Activated T-helper 2 cell treated with anti-CD3 and anti-CD28 coated beads, Interferon-gamma antibody, Interleukin-2, Interleukin-4, amounts not matched to agents 10 μg/mL and 5 μg/mL and 100 μg/mL, durations not matched to agents 14 hours and 24 hours and 36 hours (primary cell): ENCODE measurements at places on chromosomes 3 and 15. TPM values are rescaled to one million over a fixed set of nuclear protein-coding genes. Genes with fewer than 3 reads are reported as not detected.

The STAC gene
- not detected in 2 replicates for total RNA-seq

The LMCD1 gene
- total RNA-seq = 4.4 and 5.0 TPM in 2 replicates

The FBXO40 gene
- total RNA-seq = not detected in 2 replicates

The GREM1 gene
- total RNA-seq = 0.23 TPM in 1 of 2 replicates, not detected in the other

The DLL4 gene
- total RNA-seq = 0.14 and 0.37 TPM in 2 replicates

The PROS1 gene
- 1.7 and 2.3 TPM in 2 replicates for total RNA-seq

The COPB2 gene
- total RNA-seq = 119 and 120 TPM in 2 replicates

The CKMT1A gene
- total RNA-seq = 0.11 and 0.48 TPM in 2 replicates

GRCh38 chr3:3301476-3301875, 122.0 kb upstream of the CRBN start:
- H3K36me3 ChIP-seq = no peaks in the 10 kb centered on the region
- no peak overlapping the region for H3K4me3 ChIP-seq
- peaks cover 7% of the 10 kb centered on the region for H3K4me1 ChIP-seq
- DNase-seq = no peak

- peaks cover 3% of the 10 kb centered on the region for H3K27me3 ChIP-seq
- DNase-seq = no peak
- H3K4me1 ChIP-seq = no peaks in the 10 kb centered on the region
- no peaks in the 10 kb centered on the region for H3K36me3 ChIP-seq
- no peak overlapping the region for H3K27ac ChIP-seq
Observed at GRCh38 chr3:12744326-12744725, 14.7 kb downstream of the TMEM40 start.

GRCh38 chr3:38655708-38656300, 6.3 kb upstream of the SCN5A start:
- H3K4me3 ChIP-seq = no peak overlapping the region
- no peak for DNase-seq
- peaks cover 43% of the 10 kb centered on the region for H3K27me3 ChIP-seq
- no peaks in the 10 kb centered on the region for H3K36me3 ChIP-seq
- H3K27ac ChIP-seq = no peak overlapping the region
- peaks cover 6% of the 10 kb centered on the region for H3K4me1 ChIP-seq

- peaks cover 47% of the 10 kb centered on the region for H3K4me1 ChIP-seq
- H3K4me3 ChIP-seq = peak overlapping the region; percentile 70
- no peaks in the 10 kb centered on the region for H3K36me3 ChIP-seq
- H3K27me3 ChIP-seq = no peaks in the 10 kb centered on the region
- peak overlapping the region; percentile 96 for H3K27ac ChIP-seq
- peak; percentile 47 for DNase-seq
Observed at GRCh38 chr15:65832549-65833364, 36.5 kb upstream of the RAB11A start.

- no peaks in the 10 kb centered on the region for H3K4me1 ChIP-seq
- no peak for DNase-seq
- H3K4me3 ChIP-seq = no peak overlapping the region
- H3K36me3 ChIP-seq = no peaks in the 10 kb centered on the region
- H3K27me3 ChIP-seq = no peaks in the 10 kb centered on the region
- H3K27ac ChIP-seq = no peak overlapping the region
Observed at GRCh38 chr3:132925256-132925930, 112.8 kb upstream of the TMEM108 start.

GRCh38 chr3:180040966-180041365, 4.2 kb upstream of the PEX5L start:
- H3K27ac ChIP-seq = no peak overlapping the region
- no peak overlapping the region for H3K4me3 ChIP-seq
- H3K36me3 ChIP-seq = no peaks in the 10 kb centered on the region
- DNase-seq = no peak
- peaks cover 32% of the 10 kb centered on the region for H3K27me3 ChIP-seq

DNA sequence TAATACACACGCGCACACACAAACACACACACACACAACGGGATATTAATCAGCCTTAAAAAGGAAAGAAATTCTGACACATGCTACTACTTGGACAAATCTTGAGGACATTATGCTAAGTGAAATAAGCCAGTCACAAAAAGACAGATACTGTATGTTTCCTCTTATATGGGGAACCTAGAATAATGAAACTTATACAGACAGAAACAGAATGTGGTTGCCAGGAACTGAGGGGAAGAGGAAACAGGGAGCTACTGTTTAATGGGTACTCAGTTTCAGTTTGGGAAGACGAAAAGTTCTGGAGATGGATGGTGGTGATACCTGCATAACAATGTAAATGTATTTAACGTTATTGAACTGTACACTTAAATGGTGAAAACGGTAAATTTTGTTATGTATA, 20.2 kb downstream of the ICE2 start:
- no peak overlapping the region for H3K27ac ChIP-seq
- H3K4me1 ChIP-seq = peaks cover 5% of the 10 kb centered on the region
- peaks cover 32% of the 10 kb centered on the region for H3K36me3 ChIP-seq
- no peak for DNase-seq

DNA sequence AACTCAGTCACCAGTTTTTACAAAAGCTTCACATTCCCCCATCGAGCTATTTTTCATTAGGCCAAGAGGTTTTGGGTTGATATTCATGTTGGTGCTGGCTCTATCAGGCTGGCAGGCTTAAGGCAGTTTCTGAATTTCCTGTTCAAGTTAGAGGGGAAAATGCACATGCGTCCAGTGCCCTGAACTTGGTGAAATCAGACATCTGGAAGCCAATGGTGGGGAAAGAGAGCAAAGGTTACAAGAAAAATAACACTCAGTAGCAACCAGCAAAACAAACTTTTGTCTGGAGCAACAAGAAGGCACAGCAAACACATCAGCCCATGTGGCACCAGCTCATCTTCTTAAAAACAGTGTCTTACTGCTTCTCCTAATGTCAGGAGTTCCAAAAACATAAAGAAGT, 155.6 kb upstream of the TSC22D2 start:
- no peak overlapping the region for H3K4me3 ChIP-seq
- DNase-seq = no peak
- H3K27me3 ChIP-seq = peaks cover 12% of the 10 kb centered on the region
- H3K36me3 ChIP-seq = no peaks in the 10 kb centered on the region
- no peaks in the 10 kb centered on the region for H3K4me1 ChIP-seq

GRCh38 chr3:78712270-78712669, 1055.5 kb downstream of the ROBO1 start:
- no peak overlapping the region for H3K27ac ChIP-seq
- DNase-seq = no peak
- H3K27me3 ChIP-seq = no peaks in the 10 kb centered on the region
- no peaks in the 10 kb centered on the region for H3K4me1 ChIP-seq

- H3K4me3 ChIP-seq = no peak overlapping the region
- no peaks in the 10 kb centered on the region for H3K4me1 ChIP-seq
- no peaks in the 10 kb centered on the region for H3K36me3 ChIP-seq
- peaks cover 5% of the 10 kb centered on the region for H3K27me3 ChIP-seq
- H3K27ac ChIP-seq = no peak overlapping the region
Observed at GRCh38 chr3:185094697-185095096, 58.2 kb downstream of the C3orf70 start.

GRCh38 chr3:139307601-139308555, 35.9 kb upstream of the MRPS22 start:
- H3K4me1 ChIP-seq = peaks cover 25% of the 10 kb centered on the region
- no peak overlapping the region for H3K4me3 ChIP-seq
- no peaks in the 10 kb centered on the region for H3K27me3 ChIP-seq
- no peak for DNase-seq
- H3K27ac ChIP-seq = no peak overlapping the region
- H3K36me3 ChIP-seq = no peaks in the 10 kb centered on the region

DNA sequence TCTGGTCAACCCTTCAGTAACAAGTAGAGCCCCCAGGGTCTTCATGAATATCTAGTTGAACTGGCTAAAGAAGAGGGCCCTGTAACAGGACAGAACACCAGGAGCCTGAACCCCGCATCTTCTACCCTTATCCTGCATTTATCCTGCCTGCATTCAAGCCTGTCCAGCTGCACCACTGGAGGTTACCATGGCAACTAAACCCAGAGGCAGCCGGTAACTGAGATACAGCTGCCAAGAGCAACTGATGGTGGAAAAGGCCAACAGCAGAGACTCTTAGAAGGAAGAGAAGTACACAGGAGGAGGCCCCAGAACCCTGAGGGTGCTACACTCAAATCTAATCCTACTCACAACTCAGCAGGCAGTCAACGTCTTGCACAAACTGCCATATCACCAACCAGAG, 3.7 kb upstream of the PRKAR2A start:
- peaks cover 14% of the 10 kb centered on the region for H3K4me1 ChIP-seq
- H3K27ac ChIP-seq = no peak overlapping the region
- H3K27me3 ChIP-seq = no peaks in the 10 kb centered on the region

DNA sequence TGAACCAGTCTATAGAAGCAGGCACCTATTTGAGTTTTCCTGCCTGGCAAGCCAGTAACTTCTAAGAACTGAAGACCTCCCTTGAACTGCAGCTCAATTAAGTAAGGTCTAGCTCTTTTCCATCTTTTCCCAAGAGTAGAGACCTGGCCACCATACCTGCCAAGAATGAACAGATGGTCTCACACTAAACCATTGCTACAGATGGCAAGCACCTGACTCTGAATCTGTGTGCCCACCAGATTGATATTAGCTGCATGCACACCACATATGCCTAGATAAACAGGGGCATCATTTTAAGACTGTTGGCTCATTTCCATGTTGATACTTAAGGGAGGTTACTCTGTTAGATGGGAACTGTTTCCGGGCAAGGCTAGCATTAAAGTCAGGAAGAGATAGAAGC, 34.8 kb upstream of the GSK3B start:
- H3K27me3 ChIP-seq = no peaks in the 10 kb centered on the region
- no peak for DNase-seq
- no peaks in the 10 kb centered on the region for H3K36me3 ChIP-seq
- H3K4me1 ChIP-seq = no peaks in the 10 kb centered on the region

GRCh38 chr3:45566196-45566595, 28.4 kb upstream of the LIMD1 start:
- H3K4me1 ChIP-seq = peaks cover 44% of the 10 kb centered on the region
- no peak overlapping the region for H3K4me3 ChIP-seq
- no peaks in the 10 kb centered on the region for H3K36me3 ChIP-seq
- DNase-seq = no peak
- H3K27me3 ChIP-seq = no peaks in the 10 kb centered on the region

DNA sequence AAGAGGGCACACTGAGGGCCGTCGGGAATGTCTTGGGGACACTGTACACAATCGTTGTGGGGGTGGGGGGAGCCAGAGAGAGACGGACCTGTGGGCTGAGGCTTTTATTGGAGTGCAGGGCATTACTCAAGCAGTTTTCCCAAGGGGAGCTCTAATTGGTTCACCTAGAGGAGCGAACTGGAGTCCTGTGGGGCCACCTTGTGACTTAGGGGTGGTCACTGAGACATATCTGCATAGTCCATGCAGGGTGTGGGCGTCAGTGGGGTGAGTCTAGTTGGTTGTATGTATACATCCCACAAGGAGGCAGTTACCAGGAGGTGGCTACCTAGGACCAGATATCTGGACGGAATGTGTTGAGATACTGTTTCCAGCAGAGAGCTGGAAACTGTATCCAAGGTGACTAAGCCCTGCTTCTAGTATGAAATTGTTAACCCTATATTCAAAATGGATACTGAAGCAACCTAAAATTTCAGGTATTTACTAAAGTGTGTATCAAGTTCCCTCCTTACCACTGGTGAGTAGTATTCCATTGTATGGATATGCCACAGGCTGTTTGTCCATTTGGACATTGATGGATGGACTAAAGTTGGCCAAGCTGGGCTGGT, 2.6 kb upstream of the PIGZ start:
- H3K27ac ChIP-seq = peak overlapping the region; percentile 22
- H3K4me3 ChIP-seq = peak overlapping the region; percentile 21
- H3K36me3 ChIP-seq = peaks cover 15% of the 10 kb centered on the region
- DNase-seq = no peak
- H3K4me1 ChIP-seq = peaks cover 11% of the 10 kb centered on the region

DNA sequence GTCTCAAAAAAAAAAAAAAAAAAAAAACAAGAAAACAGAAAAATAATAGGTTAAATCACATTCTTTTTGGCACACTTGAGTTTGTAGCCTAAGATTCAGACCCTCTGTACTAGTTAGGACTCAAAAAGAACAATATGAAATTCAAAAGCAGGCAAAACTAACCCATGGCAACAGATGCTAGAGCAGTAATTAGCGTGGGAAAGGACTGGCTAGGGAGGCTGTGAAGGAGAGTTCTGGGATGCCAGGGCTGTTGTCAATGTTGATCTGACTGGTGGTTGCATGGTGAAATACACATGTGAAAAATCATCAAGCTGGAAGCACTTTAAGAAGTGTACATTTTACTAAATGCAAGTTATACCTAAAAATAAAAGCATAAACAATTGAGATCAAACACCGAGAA, 35.6 kb downstream of the KLHL6 start:
- no peak overlapping the region for H3K27ac ChIP-seq
- no peak overlapping the region for H3K4me3 ChIP-seq

DNA sequence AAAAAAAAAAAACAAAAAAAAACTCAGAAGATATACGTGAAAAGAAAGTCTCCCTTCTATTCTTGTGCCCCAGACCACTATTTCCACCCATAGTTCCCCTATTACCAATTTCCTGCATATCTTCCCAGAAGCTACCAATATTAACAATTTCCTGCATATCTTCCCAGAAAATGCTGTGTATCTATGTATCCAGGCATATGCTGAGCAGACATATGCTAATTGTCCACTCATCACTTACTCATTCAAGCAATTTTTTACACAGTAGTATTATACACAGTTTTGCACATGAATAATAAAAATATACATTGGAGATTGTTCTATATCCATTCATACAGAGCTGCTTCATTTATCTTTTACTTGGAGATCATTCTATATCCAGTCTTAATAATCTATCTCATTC, 12.6 kb upstream of the SLMAP start:
- no peak for DNase-seq
- no peaks in the 10 kb centered on the region for H3K36me3 ChIP-seq
- no peak overlapping the region for H3K4me3 ChIP-seq
- no peaks in the 10 kb centered on the region for H3K27me3 ChIP-seq

- peaks cover 45% of the 10 kb centered on the region for H3K27me3 ChIP-seq
- no peak overlapping the region for H3K27ac ChIP-seq
- no peaks in the 10 kb centered on the region for H3K36me3 ChIP-seq
- DNase-seq = no peak
- no peak overlapping the region for H3K4me3 ChIP-seq
- H3K4me1 ChIP-seq = peaks cover 13% of the 10 kb centered on the region
Observed at GRCh38 chr3:154123906-154124305, 2.7 kb downstream of the ARHGEF26 start.

DNA sequence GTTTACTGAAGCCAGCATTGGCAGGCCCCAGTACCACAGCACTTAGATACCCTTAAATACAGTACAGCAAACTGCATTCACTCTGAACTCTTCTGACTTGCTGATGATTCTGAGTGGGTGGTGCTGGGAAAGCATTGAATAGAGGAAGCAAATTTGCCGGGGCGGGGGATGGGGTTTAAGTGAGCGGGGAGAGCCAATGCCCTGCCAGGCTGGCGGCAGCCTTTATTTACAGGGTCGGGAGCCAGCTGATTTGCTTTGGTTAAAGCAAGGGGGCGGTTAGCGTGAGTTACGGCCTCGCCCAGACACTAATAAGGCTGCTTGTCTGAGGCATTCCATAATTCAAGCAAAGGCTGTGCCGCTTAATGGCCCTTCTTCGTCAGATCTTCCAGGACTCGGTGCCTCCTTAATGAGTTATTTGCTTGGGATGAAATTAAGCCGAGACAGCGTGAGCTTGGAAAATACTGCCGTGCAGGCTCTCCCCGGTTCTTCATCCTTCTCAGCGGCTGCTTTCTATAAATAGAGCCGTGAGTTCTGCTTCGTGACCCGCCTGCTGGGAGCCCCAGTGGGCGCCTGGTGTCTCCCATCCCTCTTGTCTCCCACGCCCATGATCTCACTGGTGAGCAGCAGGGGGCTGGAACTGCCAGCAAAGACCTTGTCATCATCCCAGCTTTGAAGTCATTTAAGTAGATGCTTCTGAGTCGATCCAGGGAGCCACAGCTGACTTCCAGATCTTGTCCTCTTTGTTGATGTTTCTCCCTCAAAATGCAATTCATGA, 25.8 kb downstream of the SPSB4 start:
- H3K4me1 ChIP-seq = no peaks in the 10 kb centered on the region
- H3K27ac ChIP-seq = no peak overlapping the region
- H3K27me3 ChIP-seq = no peaks in the 10 kb centered on the region
- no peak for DNase-seq
- H3K36me3 ChIP-seq = no peaks in the 10 kb centered on the region
